CD14-positive monocyte (primary cell): ENCODE measurements at places on chromosomes 6 and 20.

DNA sequence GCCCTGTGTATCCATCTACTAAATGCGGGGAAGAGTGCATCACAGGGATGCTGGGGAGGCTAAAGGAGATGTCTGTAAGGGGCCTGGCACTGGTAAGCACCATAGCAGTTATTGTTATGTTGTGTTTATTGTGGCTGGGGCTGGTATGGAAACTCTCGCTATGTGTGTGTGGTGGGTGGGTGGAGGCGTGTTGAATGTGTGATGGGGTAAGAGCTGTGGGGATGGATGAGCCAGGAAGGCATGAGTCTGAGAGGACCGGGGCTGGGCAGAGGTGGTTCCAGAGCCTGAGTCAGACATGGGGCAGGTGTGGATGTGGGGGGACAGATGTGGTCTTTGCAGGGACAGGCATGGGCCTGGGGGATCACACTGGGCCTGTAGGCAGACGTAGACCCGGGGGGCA lies 88.1 kb downstream of the GRM4 start:
- DNase-seq, result no peak

- no peak for DNase-seq
Observed at GRCh38 chr6:3458706-3459421, 2.0 kb upstream of the SLC22A23 start.

- no peak for DNase-seq
Observed at GRCh38 chr6:138538390-138539031, 39.2 kb upstream of the NHSL1 start.

DNA sequence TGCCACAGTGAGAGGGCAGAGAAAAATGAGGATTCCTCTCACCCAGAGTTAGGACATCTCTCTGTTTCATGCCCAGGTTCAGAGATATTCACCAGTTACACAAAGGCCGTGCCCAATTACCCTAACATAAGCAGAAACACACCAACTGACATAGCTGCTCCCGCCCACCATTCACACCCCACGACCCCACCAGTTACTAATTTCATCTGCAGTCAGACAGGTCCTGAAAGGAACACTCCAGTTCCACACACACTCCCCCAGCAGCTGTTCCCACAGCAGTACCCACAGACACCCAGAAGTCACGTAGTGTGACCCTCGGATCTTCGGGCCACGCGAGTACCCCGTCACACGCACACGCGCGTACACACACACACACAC lies 532 bp downstream of the TMEM74B start:
- no peak for DNase-seq

- DNase-seq, result no peak
Observed at GRCh38 chr6:15574023-15574422, 88.8 kb downstream of the DTNBP1 start.

GRCh38 chr6:85004361-85004995 lies 240.1 kb upstream of the TBX18 start:
- no peak for DNase-seq

DNA sequence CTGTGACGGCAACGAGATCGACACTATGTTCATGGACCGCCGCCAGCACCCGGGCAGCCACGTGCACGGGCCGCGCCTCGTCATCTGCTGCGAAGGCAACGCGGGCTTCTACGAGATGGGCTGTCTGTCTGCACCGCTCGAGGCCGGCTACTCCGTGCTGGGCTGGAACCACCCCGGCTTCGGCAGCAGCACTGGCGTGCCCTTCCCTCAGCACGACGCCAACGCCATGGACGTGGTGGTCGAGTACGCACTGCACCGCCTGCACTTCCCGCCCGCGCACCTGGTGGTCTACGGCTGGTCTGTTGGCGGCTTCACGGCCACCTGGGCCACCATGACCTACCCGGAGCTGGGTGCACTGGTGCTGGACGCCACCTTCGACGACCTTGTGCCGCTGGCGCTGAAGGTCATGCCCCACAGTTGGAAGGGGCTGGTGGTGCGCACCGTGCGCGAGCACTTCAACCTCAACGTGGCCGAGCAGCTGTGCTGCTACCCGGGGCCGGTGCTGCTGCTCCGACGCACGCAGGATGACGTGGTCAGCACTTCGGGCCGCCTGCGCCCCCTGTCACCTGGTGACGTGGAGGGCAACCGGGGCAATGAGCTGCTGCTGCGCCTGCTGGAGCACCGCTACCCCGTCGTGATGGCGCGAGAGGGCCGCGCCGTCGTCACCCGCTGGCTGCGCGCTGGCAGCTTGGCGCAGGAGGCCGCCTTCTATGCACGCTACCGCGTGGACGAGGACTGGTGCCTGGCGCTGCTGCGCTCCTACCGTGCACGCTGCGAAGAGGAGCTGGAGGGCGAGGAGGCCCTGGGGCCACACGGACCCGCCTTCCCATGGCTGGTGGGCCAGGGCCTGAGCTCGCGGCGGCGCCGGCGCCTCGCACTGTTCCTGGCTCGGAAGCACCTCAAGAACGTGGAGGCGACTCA lies 943 bp downstream of the ABHD16B start:
- no peak for DNase-seq

GRCh38 chr6:74578339-74578738 lies 627.5 kb downstream of the COL12A1 start:
- DNase-seq, result no peak

DNA sequence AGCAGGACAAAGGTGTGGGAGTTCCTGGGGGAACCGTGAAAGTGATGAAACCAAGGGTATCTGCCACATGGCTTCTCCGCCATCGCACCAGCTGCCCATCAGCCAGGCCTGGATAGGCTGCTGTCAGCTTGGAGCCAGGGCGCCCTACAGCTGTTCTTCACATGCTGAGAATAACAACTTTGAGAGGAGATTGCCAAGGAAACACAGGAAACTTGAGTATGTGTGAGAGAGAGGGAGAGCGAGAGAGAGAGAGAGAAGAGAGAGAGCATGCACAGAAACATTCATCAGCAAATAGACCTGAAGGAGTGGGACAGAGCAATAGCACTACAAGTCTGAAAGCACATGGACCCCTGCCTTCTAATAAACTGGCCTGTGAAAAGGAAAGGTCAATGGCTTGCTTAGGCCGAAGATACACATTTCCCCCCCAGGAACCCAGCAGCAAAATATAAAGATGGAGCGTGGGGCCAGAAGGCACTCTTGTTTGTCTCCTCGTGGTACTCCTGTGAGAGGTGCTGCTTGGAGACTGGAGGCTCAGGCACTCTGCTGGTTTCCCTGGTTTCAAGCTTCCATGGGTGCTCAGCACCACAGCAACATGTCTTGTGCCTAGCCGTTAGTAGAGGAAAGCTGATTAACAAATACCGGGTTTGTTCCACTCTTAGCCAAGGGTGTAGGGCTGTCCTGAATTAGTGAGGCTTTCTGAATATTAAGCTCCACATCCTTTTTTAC lies 53.0 kb downstream of the SNAP25 start:
- no peak for DNase-seq

DNA sequence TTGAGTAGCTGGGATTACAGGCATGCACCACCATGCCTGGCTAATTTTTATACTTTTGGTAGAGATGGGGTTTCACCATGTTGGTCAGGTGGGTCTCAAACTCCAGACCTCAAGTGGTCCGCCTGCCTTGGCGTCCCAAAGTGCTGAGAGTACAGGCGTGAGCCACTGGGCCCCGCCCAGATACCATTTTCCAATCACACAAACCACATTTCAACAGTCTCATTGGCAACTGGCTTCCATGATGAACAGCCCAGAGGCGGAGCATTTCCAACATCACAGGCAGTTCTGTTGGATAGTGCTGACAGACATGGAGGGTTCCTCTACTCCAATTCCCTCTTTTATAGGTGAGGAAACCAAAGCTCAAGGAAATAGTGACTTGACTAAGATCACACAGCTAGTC lies 43.9 kb upstream of the PLCB4 start:
- no peak for DNase-seq

DNA sequence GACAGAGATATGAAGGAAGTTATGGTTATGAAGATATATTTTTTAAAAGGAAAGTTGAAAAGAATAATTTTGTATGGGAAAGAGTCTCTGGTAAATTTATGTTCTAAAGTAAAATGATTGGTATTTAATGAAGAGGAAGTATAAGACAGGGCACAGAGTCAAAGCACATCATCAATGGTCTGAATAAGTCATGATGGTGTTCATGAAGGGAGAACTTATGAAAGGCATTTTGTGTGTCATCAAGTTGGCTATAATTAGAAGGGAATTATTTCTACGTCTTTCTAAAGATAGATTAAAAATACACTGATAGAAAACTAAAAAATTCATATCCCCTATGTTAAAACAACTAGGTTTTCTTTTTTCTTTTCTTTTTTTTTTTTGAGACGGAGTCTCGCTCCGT lies 21.4 kb upstream of the SNAI1 start:
- DNase-seq, result no peak

DNA sequence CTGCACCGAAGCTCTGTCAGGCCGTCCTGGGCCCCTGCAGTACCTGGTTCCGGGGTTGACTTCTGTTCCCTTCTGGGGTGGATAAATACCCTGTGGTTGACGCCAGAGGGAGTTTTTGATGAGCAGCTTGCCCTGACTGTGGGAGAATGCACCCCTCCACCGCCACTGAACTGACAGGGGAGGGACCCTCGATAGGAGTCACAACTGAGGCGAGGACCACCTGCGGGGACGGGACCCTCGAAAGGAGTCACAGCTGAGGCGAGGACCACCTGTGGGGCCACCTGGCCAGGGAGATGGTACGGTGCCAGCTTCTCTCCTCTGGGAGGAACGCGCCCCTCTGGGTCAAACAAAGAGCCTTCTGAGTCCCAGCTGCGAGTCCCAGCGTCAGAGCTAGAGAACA lies 100.1 kb upstream of the FRMD1 start:
- DNase-seq, result no peak

GRCh38 chr6:24226541-24226940 lies 100.5 kb downstream of the NRSN1 start:
- DNase-seq, result no peak
